A549 treated with DMSO at 1 μM for 4 hours (cell line): ENCODE measurements at places on chromosomes 12 and 14. TPM values are rescaled to one million over a fixed set of nuclear protein-coding genes. Genes with fewer than 3 reads are reported as not detected.

TAS2R9 gene
- not detected in 5 replicates for total RNA-seq

NEUROD4 gene
- not detected in 5 replicates for total RNA-seq

GAS2L3 gene
- total RNA-seq, result 7.8 to 11.5 TPM (median 10.6 TPM) in 5 replicates

FGF6 gene
- total RNA-seq, result not detected in 5 replicates

TPH2 gene
- total RNA-seq, result not detected in 5 replicates

RPGRIP1 gene
- 0.24 to 0.54 TPM (median 0.26 TPM) in 5 replicates for total RNA-seq

AKAP5 gene
- total RNA-seq, result 0.42 to 0.52 TPM (median 0.45 TPM) in 5 replicates

CLEC14A gene
- not detected in 5 replicates for total RNA-seq

IQSEC3 gene
- 0.01 TPM in 2 of 5 replicates, not detected in the others for total RNA-seq

OR4K14 gene
- total RNA-seq, result not detected in 5 replicates

RAB15 gene
- 17.1 to 20.0 TPM (median 18.4 TPM) in 5 replicates for total RNA-seq

PZP gene
- not detected in 5 replicates for total RNA-seq

HAL gene
- 0.10 to 0.37 TPM (median 0.19 TPM) in 5 replicates for total RNA-seq

LPAR5 gene
- 0.38 to 0.71 TPM (median 0.53 TPM) in 5 replicates for total RNA-seq

ATL1 gene
- total RNA-seq, result 4.4 to 5.1 TPM (median 4.5 TPM) in 5 replicates

C12orf54 gene
- not detected in 5 replicates for total RNA-seq

FOXM1 gene
- 87.0 to 106 TPM (median 99.3 TPM) in 5 replicates for total RNA-seq

AVPR1A gene
- 0.02 to 0.05 TPM (median 0.02 TPM) in 3 of 5 replicates, not detected in the others for total RNA-seq

PUS1 gene
- total RNA-seq, result 61.8 to 93.2 TPM (median 79.0 TPM) in 5 replicates

SAV1 gene
- 19.1 to 29.5 TPM (median 25.2 TPM) in 5 replicates for total RNA-seq
